M059J (cell line): ENCODE measurements at places on chromosomes 12 and 14. TPM values are rescaled to one million over a fixed set of nuclear protein-coding genes. Genes with fewer than 3 reads are reported as not detected.
A peak's percentile ranks its signal among the peaks of the same experiment; 100 is the strongest.

DNA sequence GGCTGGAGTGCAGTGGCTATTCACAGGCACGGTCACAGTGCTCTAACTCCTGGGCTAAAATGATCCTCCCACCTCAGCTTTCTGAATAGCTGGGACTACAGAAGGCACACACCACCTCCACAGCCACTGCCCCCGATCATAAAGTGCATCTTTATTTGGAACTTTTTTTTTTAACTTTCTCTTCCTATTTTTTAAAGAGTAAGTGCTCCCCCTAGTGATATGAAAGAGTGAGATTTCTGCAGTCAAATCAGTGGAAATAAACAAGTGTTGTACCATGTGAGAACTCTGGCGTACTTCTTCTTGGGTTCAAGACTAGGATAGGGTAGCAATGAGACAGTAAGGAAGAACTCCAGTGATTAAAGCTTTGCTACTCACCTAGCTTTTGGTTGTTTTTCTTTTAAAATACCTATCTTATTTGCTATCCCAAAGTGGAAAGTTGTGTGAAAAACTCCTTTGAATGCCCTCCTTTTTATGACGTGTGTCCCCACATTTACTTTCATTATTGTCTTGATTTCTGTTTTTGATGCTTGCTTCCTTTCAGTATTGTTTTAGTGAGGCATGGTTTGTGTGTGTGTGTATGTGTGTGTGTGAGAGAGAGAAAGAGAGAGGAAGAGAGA, 6.6 kb downstream of the PPP4R4 start:
- peak; percentile 38 for DNase-seq

- no peak for DNase-seq
Measured at GRCh38 chr12:102050660-102051430, 10.9 kb downstream of the WASHC3 start.

GRCh38 chr14:93725002-93725582, 63.2 kb downstream of the PRIMA1 start:
- DNase-seq, result no peak

DNA sequence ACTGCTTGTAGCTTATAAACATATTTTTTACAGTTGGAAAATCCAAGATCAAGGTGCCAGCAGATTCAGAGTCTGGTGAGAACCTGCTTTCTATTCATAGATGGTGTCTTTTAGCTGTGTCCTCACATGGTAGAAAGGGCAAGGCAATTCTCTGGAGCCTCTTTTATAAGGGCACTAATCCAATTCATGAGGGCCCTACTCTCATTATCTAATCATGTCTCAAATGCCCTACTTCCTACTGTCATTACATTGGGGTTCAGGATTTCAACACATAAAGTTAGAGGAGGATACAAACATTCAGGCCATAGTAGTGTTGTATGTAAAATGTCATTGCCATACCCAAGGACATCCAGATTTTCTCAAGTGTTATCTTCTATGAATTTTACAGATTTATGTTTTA, 496.4 kb downstream of the TMTC2 start:
- DNase-seq, result no peak

GRCh38 chr12:58906917-58907316, 13.4 kb downstream of the LRIG3 start:
- no peak for DNase-seq

- DNase-seq, result no peak
Measured at GRCh38 chr12:84222841-84223240, 689.8 kb downstream of the SLC6A15 start.

DNA sequence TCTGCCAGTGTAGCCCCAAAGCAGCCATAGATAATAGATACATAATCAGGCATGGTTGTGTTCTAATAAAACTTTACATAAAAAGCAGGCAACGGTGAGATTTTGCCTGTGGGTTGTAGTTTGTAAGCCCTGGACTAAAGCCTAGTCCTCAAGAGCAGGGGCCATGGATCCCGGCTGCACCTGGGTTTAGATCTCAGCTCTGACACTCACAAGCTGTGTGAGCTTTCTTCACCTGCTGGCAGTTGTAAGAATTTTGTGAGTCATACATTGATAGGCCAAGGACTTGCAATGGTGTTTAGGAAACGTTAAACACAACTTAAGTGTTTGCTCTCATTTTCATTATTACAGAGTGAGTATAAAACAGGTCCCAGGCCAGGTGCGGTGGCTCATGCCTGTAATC, 395.8 kb upstream of the TBX3 start:
- DNase-seq, result peak; percentile 57

DNA sequence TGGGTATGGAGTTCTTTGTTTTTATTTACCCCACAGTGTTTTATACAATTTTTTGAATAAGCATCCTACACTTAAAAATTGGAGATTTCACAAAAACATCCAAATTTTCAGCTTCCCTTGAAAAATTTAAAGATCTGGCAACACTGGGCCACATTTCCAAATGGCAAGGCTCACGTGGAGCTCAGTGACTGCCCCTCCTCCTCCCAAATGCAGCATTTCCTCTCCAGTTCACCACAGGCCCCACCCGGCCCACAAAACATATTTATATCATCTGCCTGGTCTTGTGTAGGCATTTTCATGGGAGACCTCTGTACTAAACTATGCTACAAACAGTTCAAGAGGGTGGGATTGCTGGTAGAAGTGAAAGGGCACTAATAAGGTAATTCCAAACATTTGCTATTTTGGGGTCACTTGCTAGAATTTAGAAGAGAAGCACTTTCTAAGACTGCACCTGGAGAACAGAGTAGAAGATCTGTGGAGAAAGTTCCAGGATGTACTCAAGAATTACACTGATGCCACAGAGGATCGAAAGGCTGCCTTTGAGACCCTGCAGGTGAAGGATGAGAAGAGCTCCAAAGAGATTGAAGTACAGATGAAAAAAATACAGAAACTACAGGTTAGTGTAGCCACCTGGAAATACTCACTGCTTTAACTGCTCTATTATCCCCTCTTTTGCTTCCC, 7.3 kb downstream of the FKBP11 start:
- no peak for DNase-seq

GRCh38 chr12:51896236-51896635, 8.3 kb downstream of the ANKRD33 start:
- DNase-seq, result no peak

- peak; percentile 6 for DNase-seq
Measured at GRCh38 chr12:5348491-5348890, 83.4 kb upstream of the NTF3 start.

The LRFN5 gene
- 0.05 TPM in 1 of 2 replicates, not detected in the other for total RNA-seq

The POTEG gene
- not detected in 2 replicates for total RNA-seq
